ENCODE measurements at places on chromosomes 1 and 21.

GRCh38 chr1:201730611-201731010, 98.3 kb upstream of the IPO9 start:
- DNase-seq, result no peak

- DNase-seq, result no peak
These were observed 81.8 kb downstream of the AJAP1 start for GRCh38 chr1:4736254-4736653.

DNA sequence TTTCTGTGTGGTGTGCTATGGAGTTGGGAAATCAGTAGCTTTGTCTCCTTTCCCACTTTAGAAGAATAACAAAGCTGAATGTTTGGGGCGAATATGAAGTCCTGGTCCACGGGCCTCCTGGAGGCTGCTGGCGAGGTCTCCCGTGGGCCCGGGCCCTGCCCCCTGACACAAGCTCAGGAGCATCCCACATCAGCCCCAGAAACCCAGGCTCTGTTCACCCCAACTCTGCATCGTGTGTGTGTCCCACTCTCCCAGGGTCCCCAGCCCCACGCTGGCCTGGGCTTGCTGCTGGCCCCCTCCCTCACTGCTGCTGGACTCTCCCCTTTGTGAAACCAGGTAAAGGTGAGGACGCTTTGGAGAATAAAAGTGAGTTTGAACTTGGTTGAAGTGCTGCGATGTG, 8.1 kb downstream of the PRDM16 start:
- no peak for DNase-seq

DNA sequence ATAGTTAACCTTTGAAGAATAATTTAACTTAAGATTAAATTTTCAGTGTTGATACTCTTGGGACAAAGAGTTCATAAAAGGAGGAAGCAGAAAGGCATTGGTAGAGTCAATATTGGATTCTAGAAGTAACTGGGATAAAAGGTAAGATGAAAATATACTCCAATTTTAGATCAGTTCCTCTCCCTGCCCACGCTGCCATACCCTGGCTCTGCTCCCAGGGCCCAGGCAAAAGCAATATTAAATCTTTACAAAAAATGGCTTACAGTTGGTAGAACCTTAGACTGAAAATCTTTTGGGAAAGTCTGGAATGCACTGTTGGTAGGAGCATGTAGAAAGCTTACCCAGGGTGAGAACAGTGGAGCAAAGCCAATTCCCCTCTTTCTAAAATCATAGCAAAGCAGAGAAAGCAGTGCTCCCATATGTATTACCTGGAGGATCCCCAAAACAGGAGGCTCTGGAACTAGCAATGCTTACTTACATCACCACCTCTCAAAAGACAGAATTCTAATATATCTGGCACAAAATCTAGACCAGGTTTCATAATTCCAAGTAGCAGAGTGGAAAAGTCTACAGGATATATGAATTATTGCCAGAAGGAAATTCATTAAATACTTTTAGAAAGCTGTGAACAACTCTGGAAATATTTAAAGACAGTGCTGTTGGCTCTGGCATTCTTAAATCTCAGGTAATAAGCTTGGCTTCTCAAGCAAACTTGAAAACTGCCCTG, 24.5 kb downstream of the KIAA0319L start:
- no peak for DNase-seq

DNA sequence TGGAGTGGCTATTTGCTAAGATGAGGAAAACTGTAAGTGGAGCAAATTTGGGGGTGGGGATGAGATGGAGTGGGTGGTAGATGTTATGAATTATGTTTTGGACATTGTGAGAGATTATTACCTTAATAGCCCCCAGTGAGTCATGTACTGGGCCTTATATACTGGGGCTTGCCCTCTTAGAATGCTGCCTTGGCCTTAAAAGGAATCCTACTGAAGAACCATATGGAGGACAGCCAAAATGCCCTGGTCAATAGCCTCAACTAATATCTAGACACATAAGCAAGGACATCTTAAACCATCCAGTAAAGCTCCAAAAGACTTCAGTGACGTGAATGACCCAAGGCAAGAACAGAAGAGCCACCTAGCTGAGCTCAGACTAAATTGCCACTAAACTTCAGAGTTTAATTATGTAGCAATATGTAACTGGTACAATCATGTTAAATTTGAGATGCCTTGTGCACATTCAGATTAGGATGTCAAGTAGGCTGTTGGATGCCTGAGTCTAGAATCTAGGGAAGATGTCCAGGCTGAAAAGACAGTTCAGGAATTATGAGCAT, 13.9 kb upstream of the IGSF3 start:
- DNase-seq, result no peak

DNA sequence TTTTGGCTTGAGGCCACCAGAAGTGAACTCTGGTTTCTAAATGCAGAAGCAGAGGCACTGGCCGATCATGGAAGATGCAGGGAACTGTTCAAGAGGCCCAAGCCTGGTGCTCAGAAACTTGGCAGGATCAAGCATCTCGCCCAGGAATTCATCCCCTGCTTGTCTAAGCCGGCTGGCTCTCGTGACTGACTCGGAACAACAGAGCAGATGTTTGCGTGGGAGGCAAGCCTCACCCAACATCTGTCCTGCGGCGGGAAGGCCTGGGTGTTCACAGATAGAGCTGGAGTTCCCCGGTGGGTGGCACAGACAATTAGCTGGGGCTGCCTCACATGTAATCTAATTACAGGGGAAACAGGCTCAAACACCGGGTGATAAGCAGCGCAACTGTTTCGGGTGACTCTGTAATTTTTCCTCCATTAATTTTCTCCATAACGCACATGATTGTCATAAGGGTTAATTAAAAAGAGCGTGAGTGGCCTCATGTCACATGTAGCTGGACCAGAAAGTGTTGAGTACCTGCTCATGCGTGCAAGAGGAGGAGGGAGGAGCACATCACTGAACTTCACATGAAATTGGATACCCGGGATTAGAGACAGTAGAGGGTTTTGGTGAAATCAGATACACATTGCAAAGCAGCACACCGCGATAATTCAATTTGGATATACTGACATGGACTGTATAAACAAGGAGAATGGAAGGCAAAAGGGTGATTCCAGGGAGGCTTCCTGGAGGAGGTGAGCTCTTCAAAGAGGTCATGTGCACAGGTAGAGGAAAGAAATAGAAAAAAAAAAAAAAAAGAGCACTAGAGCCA, 180.0 kb downstream of the ETS2 start:
- DNase-seq, result peak; percentile 54

DNA sequence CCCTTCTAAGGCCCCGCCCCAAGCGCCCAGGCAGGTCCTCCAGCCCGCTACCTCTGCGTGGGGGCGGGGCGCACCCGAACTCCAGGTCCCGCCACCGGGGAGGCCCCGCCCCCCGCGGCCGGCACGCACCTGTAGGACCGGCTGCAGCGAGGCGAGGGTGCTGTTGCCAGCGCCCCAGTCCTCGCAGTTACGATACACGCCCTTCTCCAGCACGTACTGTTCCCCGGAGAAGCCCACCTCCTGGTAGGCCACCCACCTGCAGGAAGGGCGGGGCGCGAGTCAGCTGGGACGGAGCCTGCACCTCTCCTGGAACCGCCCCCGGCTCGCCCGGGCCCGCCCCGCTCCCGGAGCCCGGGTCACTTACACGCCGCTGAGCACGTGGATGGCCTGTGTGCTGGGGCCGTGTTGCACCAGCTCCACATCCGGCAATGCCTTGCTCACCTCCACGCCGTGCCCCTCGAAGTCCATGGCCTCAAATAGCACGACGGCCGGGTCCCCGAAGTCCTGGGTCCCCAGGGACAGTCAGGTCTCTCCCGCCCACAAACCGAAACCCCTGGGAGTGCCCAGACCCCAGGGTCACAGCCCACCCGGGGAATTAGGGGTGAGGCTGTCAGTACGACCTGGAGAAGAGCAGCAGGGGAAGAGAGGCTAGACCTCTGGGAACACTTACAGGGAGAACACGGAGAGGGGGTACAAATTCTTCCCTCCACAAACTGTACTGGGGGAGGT, 17.3 kb downstream of the CRYBG2 start:
- peak; percentile 90 for DNase-seq

DNA sequence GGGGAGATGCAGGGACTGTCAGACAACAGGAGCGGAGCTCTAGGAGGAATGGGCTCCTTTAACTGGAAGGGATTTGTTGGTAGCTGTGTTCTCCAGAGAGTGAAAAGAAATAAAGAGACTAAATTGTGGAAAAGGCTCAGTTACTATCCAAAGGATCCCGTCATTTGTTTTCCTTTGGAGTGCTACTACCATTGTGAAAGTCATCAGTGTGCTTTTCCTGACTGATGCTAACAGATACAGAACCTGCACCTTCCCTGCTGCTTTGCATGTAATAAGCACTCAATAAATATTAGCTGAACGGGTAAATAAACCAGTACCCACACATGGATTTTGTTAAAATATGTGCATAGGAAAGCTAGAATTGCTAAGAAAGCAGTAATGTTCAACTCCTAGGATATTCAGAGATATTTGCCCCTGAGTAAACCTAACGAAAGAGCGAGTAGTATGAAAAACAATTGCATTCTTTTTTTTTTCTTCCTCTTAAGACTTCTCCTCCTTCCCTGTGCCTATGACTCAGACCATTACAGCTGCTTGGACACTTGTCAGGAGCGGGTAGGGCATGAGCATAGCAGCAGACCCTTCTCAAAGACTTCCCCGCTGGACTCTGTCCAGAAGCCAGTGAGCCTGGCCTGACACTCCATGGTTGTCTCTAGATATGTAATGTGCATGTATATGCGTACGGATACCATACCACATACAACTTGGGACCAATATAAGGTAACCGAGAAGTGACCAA, 41.7 kb downstream of the PTGFRN start:
- DNase-seq, result no peak

GRCh38 chr21:34618941-34619340, 4.0 kb upstream of the RCAN1 start:
- no peak for DNase-seq

- DNase-seq, result no peak
These were observed 1.2 kb upstream of the STYXL2 start for GRCh38 chr1:167092653-167093052.

DNA sequence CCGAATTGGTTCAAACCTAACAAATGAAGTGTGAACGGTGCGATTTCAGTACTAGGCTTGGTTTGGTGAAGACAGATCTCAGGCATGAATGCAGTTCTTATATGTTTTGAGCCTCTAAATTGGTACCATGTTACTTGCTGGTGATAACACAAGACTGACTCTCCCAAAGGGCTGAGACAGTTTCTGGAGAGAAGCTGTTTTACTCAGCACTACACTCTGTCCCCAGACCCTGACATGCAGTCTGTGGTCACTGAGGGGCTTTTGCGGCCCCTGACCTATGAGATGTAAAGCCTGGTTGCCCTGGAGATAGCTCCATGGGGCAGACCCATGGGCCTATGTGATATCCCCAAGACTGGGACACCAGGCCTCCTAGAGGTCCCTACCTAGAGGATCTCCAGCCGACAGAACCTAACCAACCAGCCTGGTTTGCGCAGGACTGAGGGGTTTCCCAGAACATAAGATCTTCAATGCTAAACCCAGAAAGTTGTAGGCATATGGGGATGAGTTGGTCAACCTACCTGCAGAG, 19.4 kb upstream of the FOXE3 start:
- no peak for DNase-seq

DNA sequence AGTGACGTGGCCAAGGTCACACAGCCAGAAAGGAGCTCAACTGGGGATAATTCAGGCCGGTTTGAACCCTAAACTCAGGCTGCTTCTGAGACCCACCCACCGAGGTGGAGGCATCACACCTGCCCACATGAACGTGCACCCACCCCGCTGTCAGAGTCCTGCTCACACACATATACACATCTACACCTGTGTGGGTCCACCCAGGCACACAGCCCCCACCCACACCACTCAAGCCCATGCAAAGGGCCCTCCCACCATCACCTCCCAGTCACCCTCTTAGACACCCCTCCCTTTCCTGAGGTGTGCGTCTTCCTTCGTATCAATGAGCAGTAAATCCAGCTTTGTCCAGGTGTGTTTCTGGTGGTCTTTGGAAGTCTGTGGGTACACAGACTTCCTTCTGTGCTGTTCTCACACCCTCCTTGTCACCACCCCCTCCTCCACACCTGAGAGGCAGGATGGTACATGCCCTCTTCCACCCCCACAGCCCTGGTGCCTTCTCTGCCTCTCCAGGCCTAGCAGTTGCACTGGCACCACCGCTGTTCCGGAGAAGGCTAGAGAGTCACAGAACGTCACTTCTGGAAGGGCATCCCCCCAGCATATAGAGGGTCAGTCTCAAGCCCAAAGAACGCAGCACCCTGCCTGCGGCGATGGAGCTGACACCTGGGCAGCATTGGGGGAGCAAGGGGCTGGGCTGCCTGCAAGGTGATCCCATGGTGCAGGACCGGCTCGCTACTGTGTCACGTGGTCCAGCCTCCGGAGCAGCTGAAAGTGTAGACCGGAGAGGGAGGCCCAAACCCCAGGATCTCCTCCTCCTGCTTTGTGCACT, 18.9 kb upstream of the FAM131C start:
- no peak for DNase-seq

GRCh38 chr1:109895720-109896504, 14.7 kb upstream of the CSF1 start:
- no peak for DNase-seq

DNA sequence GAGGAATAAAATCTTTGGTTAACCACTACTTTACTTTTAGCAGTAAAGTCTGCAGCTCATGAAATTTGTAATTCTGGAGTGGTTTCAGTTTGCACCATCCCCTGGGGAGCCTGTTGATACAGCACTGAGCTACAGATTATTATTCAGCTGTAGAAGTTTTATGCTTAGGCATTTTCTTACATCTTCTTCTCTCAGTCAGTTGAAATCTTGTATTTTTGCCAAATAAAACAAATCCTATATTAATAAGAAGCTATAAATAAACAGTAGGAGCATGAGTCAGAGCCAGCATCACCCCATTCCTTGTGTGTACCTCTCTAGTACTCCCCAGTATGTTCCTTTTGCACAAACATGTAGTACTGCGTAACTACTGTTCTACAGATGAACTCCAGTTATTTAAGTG, 118.9 kb downstream of the ATF6 start:
- no peak for DNase-seq

GRCh38 chr1:4394366-4394765, 260.0 kb upstream of the AJAP1 start:
- no peak for DNase-seq

DNA sequence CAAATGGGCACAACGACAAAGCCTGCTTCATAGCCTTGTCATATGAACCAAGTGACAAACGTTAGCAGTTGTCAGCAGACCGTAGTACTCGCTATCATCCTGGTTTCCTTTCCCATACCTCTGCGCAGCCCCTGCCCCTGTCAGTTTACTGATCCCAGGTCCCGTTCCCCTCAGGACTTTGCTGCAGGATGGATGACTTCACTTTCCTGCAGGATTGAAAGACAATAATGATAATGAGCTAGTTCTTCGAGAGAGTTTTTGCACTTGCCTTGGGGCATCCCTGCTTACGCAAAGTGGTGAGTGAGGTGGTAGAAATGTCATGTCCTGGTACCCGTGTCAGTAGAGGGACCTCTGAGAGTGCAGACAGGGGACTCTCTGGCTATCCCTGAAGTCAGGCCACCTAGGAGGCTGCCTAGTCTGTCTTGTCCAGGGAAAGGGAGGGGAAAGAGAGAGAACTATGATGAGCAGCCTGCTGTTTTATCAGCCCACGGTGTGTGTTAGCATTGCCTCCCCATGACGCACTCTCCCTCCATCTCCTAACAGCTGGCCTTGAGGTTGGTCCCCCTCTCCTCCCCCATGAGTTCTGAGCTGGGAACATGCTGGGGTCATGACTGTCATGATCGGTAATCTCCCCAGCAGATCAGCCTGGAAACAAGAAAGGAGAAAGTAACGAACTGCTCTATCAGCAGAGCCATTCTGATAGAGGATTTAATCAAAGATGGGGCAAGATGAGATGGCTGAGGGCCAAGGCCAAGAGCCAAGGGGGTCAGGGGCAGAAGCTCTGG, 53.7 kb downstream of the ELK4 start:
- DNase-seq, result no peak
